ENCODE measurements at places on chromosomes 3 and 15.

- no peak for DNase-seq
These were observed 219.2 kb upstream of the P2RY1 start for GRCh38 chr3:152615681-152616080.

- DNase-seq, result no peak
These were observed 87.4 kb downstream of the ZIC4 start for GRCh38 chr3:147318900-147319299.

DNA sequence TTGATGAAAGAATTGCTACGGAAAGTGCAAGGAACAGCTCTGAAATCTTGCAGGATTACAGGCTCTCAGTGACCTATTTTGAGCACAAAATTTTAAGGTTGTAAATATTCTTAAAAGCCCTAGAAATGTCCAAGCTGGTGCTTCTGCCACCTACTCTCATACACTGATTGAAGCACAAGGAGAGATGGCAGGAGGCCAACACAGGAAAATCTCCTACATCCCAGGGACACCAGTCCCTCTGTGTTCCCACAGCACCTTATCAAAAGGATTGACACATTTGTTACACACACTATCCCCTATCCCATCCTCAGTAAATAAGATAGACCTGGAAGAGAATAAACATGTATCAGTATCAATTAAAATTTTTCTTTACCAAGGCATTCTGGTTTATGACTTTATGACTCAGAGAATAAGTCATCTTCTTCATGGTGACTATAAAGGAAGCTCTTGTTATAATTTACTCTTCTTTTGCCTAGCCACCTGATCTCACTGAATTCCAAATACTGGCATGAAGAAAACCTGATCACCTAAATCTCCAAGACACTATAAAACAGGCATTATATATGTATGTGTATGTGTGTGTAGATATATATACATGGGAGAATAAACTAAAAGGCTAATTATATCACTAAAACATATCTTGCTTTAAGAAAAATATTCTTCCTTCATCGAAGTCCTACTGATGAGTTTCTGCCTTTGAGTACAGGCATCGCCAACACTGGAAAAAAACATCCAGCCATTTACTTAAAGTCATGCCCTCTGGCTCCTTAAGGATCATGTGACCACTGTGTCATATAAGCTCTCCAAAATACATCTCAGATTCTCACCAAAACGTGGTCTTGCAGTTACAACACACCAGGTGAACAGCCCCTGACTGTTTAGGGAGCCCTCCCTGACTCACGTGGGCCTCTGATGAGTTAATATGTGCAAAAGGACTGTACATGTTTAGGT lies 208.1 kb upstream of the NR2F2 start:
- DNase-seq, result no peak

- no peak for DNase-seq
These were observed 4.9 kb downstream of the PRRT3 start for GRCh38 chr3:9947025-9947995.

DNA sequence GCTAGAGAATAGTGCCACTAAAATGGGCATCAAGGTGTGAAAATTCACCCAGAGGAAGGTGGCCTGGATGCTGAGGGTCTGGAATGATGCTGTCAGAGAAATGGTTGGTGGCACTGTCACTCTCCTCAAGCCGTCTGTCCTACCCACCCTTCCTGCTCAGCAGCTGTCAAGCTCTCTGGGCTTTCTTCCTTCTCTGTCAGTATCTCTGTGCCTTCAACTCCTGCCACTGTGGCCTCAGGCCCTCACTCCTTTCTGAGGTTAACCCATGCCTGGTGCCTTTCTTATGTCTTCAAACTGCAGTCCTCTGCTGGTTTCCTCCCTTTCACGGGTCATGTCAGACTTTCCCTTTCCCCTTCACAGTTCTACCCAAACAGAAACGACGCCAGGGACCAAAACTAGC lies 4.4 kb downstream of the MYO5C start:
- DNase-seq, result no peak

- peak; percentile 46 for DNase-seq
These were observed 44.4 kb downstream of the PCOLCE2 start for GRCh38 chr3:142844339-142844977.

DNA sequence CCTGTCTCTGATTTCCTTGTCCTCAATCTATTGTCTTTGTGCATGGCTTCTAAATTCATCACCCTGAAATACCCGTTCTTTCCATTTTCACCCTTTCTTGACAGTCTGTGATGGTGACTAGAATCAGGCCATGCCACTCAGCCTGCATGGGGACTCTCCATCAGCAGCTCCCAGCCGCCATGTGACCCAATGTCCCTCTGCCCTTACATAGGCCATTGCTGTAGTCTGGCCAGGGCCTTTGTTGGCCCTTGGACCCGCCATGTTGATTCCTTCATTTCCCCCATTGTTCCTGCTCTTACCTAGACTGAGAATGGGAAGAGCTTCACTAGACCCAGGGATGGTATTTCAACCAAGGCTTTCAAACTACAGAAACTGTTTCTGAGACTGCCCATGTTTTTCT lies 45.8 kb downstream of the SPSB4 start:
- no peak for DNase-seq

- no peak for DNase-seq
These were observed 99.5 kb downstream of the POLR2M start for GRCh38 chr15:57806003-57806402.

GRCh38 chr15:76576523-76577279 lies 240.1 kb downstream of the ISL2 start:
- DNase-seq, result no peak

GRCh38 chr3:58411036-58411435 lies 22.6 kb downstream of the PDHB start:
- no peak for DNase-seq

- DNase-seq, result peak; percentile 48
These were observed 82.4 kb upstream of the PLCL2 start for GRCh38 chr3:16802389-16802788.

- DNase-seq, result no peak
These were observed 14.0 kb downstream of the KLF13 start for GRCh38 chr15:31340592-31340991.

DNA sequence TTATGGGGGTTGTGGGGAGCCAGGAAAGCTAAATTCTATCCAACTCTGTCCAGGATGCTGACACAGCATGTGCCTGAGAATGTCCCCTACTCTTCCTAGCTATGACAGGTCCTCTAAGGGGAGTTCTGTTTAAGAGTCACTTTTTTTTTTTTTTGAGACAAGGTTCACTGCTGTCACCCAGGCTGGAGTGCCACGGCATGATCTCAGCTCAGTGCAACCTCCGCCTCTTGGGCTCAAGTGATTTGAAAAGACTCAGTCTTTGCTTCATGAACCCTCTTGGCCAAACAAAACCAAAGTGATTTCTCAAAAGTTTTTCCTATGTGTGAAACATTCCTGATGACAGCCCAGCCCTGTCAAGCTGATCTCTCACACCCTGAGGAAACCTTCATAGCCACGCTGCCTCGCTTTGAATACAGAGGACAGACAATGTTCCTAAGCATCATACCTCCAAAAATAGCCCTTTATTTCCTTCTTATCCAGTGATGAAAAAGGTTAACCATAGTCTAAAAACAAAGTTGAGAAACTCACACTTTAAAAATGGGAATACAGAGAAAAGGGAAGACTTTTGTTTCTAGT lies 105.5 kb upstream of the PROK2 start:
- peak; percentile 37 for DNase-seq

GRCh38 chr3:53224026-53224425 lies 31.8 kb downstream of the TKT start:
- DNase-seq, result no peak

DNA sequence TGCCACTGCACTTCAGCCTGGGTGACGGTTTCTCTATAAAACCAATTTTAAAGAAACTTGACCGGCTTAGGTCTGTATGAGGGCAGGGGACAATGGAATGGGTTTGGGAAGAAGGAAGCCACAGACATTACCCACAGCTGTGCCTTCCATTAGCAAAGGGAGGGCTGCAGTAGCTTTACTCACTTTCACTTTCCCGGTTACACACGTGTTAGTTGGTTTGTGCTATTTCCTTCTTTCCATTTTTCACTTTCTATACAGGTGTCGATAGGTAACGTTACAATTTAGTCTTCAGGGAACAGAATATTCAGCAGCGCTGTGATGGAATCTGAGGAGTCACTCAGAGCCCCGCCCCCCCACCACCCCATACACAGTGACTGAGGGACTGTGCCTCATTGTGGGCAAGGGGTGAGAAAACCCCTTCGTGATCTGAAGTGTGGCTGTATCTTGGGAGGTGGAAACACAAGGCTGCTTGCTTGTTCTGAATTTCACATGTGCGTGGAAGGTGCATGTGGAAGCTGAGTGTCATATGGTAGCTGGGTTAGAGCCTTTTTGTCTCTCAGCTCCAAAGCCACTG lies 44.8 kb upstream of the RPL32 start:
- no peak for DNase-seq

DNA sequence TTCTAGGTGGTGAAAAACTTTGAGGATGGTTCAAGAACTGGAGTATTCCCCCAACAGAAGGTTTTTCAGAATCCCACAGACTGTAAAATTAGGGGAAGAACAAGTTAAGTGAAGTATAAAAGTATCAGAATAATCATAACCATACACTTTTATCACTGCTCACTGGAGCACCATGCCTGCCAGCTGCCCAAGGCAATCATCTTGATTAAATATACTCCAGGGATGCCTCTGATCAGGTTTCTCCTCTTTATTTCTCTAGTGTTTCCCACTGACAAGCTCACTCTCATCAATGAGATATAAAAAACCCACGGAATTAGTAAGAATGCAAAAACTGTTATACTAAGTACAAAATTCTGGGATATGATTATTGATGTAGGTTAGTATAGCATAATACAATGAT lies 108.0 kb downstream of the STAG1 start:
- no peak for DNase-seq

Measured in inflammatory macrophage (primary cell).